AML-193 (cell line): ENCODE measurements at places on chromosomes 16 and 17.

- DNase-seq: no peak
Measured at GRCh38 chr16:11032922-11033291, 88.5 kb downstream of the CLEC16A start.

- no peak for DNase-seq
Measured at GRCh38 chr16:23302045-23302956, at the start of gene SCNN1B. SCNN1B (plus strand) TSS chr16:23302302; CDS start chr16:23348600, 46,298 bp downstream.

DNA sequence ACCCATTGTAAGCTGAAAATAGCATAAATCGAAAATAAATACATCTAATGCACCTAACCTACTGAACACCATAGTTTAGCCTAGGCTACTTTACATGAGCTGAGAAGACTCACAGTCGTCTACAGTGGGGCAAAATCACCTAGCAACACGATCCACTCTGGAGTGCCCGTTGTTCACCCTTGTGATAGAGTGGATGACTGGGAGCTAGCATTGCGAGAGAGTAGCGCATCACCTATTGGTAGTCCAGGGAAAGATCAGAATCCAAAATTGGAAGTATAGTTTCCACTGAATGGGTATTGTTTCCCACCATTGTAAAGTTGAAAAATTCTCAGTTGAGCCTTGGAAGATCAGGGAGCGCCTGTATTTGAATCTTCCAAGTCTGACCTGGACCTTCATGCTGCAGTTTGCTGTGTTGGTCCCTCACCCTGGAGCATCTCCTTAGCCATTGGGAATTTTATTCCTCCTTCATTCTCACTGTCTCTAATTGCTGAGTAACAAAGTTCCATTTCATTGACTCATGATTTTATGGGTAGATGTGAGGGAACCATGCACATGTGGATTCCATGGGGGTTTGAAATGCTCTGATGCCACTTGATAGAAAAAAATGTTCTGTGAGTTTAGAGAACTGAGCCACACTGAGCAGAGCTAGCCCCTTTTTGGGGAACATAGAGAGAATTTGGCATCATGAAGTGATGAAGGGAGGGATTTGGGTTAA, 19.6 kb downstream of the AKAP1 start:
- no peak for DNase-seq

DNA sequence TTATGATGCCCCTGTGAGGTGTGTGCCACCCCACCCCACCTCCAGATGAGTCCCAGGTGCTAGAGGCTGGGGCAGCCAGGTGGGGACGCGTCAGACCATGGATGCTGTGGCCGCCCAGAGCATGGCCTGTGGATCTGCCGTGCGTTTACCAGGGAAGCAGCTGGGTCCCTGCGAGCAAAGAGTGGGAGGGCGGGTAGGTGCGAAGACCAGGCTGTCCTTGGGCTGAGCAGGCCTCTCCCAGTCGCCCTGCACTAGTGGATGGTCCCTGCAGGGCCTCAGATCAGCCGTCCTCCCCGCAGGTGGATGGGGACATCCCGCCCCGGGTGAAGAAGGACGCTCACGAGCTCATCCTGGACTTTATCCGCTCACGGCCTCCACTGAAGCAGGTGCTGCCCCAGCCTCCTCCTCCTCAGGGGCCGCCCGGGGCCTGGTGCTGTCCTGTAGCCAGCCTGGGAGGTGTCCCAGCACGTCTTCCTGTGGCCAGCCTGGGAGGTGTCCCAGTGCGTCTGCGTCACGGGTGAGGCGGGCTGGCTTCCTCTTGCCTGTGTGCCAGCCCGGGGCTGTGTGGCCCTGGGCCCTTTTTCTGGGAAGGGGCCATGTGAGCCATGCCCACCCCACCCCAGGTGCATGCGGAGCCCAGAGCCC, 18.0 kb upstream of the TCF25 start:
- no peak for DNase-seq

GRCh38 chr17:17300624-17301568, 2.3 kb upstream of the NT5M start:
- no peak for DNase-seq

- no peak for DNase-seq
Measured at GRCh38 chr16:852451-853185, 52.1 kb upstream of the GNG13 start.

GRCh38 chr17:80730739-80731138, 186.1 kb downstream of the RPTOR start:
- no peak for DNase-seq
